Progenitor cell of endocrine pancreas (in vitro differentiated cells): ENCODE measurements at places on chromosomes 2 and 18. TPM values are rescaled to one million over a fixed set of nuclear protein-coding genes. Genes with fewer than 3 reads are reported as not detected.

BOLL gene
- total RNA-seq, result 0.22 and 0.51 TPM in 2 replicates

GRCh38 chr2:99380376-99381010 lies 43.3 kb downstream of the EIF5B start:
- H3K36me3 ChIP-seq, result peaks cover 37% of the 10 kb centered on the region
- H3K4me3 ChIP-seq, result no peak overlapping the region
- DNase-seq, result no peak

PCARE gene
- not detected in 2 replicates for total RNA-seq

DNA sequence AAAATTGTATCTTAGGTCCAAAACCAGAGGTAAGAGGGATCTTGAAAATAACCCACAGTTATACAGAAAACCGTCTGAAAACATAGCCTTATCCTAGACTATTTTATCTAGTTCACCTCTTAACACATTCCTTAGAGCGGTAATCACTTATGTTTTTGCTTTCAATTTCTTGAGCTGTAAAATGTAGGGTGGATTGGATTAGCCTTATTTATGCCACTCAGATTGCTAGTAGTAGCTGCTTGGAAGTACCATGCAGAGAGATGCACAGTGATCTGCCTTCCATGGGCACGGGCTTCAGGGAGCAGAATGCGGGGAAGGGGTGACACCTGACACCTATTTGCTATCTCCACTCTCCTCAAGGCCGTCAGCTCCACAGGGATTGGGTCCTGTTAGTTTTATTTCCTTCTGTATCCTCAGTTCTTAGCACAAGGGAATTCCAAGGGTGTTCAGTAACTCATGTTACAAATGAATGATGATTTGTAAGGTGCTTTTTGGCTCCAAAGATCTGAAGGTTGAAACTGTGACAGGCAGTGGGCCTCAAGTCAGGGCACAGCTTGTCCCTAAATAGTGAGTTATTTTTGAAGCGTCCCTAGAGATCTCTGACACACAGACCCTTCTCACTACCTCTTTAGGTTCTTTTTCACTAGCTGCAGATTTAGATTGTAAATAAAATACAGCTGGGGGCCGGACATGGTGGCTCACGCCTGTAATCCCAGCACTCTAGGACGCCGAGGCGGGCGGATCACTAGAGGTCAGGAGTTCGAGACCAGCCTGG lies 64.0 kb upstream of the PMAIP1 start:
- no peak overlapping the region for H3K27ac ChIP-seq
- H3K36me3 ChIP-seq, result no peaks in the 10 kb centered on the region
- peaks cover 20% of the 10 kb centered on the region for H3K4me1 ChIP-seq
- H3K4me3 ChIP-seq, result no peak overlapping the region

- H3K27ac ChIP-seq, result no peak overlapping the region
- no peak overlapping the region for H3K4me3 ChIP-seq
- H3K27me3 ChIP-seq, result no peaks in the 10 kb centered on the region
- DNase-seq, result no peak
- H3K36me3 ChIP-seq, result peaks cover 18% of the 10 kb centered on the region
- H3K4me1 ChIP-seq, result peaks cover 4% of the 10 kb centered on the region
Observed at GRCh38 chr2:105099153-105099552, 61.3 kb downstream of the MRPS9 start.

PARD6G gene
- 21.5 and 25.8 TPM in 2 replicates for total RNA-seq

C2orf76 gene
- total RNA-seq, result 8.4 and 10.9 TPM in 2 replicates

ALK gene
- 0.11 TPM in 1 of 2 replicates, not detected in the other for total RNA-seq

ALLC gene
- total RNA-seq, result 0.16 TPM in 1 of 2 replicates, not detected in the other
